ENCODE measurements at places on chromosomes 2 and 18.
A peak's percentile ranks its signal among the peaks of the same experiment; 100 is the strongest.

DNA sequence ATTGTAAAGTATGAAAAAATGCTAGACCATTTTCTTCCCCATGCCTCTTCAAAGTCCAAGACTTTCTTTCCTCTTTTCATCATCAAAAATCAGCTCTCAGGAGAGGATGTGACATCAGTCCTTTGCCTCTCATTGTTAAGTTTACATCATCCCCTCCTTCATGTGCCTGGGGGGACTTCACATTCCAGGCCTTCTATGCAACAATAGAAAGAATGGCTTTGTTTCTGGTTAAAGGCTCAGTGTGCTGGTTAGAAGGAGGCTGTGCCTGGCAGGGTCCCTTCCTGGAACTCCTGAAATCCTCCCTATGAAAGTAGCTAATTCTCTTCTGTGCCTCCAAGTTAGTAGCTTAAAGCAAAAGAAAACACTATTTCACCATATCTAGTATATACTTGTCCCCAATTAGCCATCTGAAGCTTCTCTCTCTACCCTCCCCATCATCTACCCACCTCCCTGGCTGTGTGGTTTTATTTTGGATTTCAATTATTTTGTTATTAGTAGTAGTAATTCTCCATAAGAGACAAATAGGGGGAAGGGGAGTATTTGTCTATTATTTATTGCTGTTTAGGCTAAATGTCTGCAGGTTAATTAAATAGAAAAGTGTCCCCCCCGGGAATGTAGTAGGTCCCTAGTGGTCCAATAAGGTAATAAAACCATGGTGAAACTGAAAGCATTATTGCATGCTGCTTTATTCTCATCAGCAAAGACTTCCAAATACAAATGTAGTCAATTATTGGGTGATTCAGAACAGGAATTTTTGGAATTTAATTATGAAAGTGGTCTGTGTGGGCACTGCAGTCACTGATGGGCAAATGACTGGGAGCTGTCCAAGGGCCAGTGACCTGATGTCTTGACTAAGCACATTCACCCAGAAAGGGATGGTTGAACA lies 69.0 kb downstream of the CPO start:
- DNase-seq, result no peak
- no peaks in the 10 kb centered on the region for H3K27me3 ChIP-seq
- H3K36me3 ChIP-seq, result no peaks in the 10 kb centered on the region

- no peaks in the 10 kb centered on the region for H3K36me3 ChIP-seq
- no peaks in the 10 kb centered on the region for H3K27me3 ChIP-seq
- H3K4me3 ChIP-seq, result no peak overlapping the region
- no peak overlapping the region for H3K27ac ChIP-seq
Measured at GRCh38 chr2:80326214-80326613, 21.7 kb upstream of the LRRTM1 start.

DNA sequence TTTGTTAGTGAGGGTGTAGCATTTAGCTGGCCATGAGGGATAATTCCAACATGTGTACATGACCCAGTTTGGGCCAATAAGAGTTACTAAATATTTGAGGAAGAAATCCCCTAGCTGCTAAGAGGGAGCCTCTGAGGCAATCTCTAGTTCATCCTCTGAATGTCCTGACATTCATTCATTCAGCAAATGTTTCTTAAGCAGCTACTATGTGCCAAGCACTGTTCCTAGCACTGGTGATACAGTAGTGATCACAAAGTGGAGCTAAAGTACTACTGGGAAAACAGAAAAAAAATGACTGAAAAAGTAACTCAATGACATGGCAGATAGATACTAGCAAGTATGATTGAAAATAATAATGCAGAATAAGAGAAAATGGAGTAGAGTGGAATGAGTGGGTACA lies 79.8 kb upstream of the PID1 start:
- H3K36me3 ChIP-seq, result no peaks in the 10 kb centered on the region
- no peak overlapping the region for H3K27ac ChIP-seq
- no peaks in the 10 kb centered on the region for H3K27me3 ChIP-seq
- no peak for DNase-seq
- no peaks in the 10 kb centered on the region for H3K4me1 ChIP-seq

DNA sequence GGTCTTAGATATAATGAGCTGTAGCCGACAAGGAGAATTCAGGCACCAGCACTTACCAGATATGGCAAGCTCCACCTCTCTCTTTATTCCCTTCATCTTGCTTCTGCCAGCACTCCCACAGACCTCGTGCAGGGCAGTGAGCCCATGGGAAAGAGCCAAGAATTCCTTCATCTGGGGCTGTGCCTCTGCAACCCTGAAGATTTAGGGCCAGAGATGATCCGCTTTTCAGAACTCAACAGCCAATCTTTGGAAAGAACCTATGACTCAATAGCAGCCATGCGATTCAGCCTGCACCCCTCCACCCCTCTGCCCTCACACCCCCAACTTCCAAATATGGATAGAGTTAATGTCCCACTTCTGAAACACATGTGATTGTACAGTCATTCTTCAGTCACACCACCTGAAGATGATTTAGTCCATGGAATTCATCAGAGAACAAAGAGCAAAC lies 533.7 kb upstream of the TNP1 start:
- H3K4me3 ChIP-seq, result no peak overlapping the region
- DNase-seq, result no peak
- no peaks in the 10 kb centered on the region for H3K4me1 ChIP-seq

DNA sequence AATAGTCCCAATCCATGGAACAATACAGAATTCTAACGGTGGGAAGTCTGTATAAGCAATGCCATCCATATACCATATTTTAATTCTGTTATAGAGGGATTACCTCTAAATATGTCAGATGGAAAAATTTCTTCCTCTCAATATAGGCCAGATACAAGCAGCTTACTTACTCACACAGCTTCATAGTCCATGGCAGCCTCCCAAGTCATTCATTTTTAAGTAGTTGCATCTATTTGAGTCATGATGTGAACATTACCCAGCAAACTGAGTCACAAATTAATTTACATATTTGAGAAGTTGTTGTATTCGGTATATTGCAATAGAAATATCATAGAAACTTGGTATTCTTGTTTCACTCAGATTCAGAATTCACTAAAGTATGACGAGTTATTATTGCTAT lies 20.3 kb downstream of the TBR1 start:
- H3K36me3 ChIP-seq, result no peaks in the 10 kb centered on the region
- no peak overlapping the region for H3K4me3 ChIP-seq
- DNase-seq, result no peak
- H3K27me3 ChIP-seq, result peaks cover 54% of the 10 kb centered on the region
- no peaks in the 10 kb centered on the region for H3K4me1 ChIP-seq
- no peak overlapping the region for H3K27ac ChIP-seq

DNA sequence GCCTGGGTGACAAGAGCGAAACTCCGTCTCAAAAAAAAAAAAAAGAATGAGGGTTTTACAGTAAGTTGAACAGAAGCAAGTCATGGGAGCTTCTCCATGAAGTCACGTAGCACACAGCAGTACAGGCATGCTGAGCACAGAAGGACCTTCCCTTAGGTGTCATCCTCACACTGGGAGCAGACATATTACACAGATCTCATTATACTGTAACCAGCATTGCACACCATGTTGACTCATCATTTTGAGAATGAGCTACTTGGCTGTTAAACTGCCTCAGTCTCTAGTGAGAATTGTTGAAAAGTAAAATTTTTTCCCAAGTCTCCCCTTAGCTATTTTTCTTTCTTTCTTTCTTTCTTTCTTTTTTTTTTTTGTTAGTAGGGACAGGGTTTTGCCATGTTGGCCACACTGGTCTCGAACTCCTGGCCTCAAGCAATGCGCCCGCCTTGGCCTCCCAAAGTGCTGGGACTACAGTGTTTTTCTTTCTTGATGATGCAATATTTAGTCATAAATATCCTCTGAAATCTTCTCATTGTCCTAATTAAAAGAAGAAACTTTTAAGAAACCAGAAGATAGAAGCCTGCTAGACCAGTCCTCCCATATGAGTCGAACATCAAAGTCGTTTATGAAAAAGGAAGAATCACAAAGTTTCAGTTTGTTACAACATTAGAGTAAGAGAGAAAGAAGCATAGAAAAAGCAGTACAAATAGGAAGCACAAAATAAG lies 37.9 kb upstream of the PPP1CB start:
- H3K4me3 ChIP-seq, result no peak overlapping the region
- H3K4me1 ChIP-seq, result no peaks in the 10 kb centered on the region
- H3K27me3 ChIP-seq, result no peaks in the 10 kb centered on the region
- H3K27ac ChIP-seq, result no peak overlapping the region
- H3K36me3 ChIP-seq, result no peaks in the 10 kb centered on the region

GRCh38 chr18:1104181-1104881 lies 199.7 kb downstream of the ADCYAP1 start:
- H3K4me3 ChIP-seq, result no peak overlapping the region
- DNase-seq, result no peak
- no peaks in the 10 kb centered on the region for H3K4me1 ChIP-seq
- H3K27me3 ChIP-seq, result no peaks in the 10 kb centered on the region

GRCh38 chr18:21743166-21743832 lies 2.7 kb downstream of the MIB1 start:
- H3K36me3 ChIP-seq, result no peaks in the 10 kb centered on the region
- H3K4me3 ChIP-seq, result peak overlapping the region; percentile 86
- H3K27me3 ChIP-seq, result no peaks in the 10 kb centered on the region
- peak; percentile 88 for DNase-seq
- peaks cover 71% of the 10 kb centered on the region for H3K4me1 ChIP-seq

DNA sequence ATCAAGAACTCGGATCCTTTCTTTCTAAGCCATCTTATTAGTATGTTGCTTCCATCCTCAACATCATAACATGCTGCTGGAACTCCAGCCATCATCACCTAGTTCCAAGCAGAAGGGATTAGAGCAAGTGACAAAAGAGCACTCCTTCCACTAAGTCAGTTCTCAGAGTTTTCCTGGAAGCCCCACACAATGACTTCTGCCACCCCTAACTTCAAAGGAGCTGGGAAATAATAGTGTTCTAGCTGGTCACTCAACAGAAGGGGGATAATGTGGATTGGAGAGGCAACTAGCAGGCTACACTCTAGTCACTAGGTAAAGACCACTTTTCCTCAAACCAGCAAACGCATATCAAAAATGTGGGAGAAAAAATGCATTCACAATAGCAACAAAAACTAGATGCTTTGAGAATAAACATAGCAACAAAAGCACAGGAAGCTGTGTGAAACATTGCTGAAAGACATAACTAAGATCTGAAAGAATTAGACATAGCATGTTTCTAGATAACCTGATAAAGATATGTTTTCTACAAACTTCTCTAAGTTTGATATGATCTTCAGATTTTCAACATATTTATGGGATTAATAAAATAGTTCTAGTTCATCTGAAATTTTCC lies 39.5 kb downstream of the COX7A2L start:
- H3K27ac ChIP-seq, result no peak overlapping the region
- no peak for DNase-seq
- H3K36me3 ChIP-seq, result peaks cover 81% of the 10 kb centered on the region
- no peak overlapping the region for H3K4me3 ChIP-seq
- no peaks in the 10 kb centered on the region for H3K27me3 ChIP-seq

- no peaks in the 10 kb centered on the region for H3K4me1 ChIP-seq
- no peak overlapping the region for H3K4me3 ChIP-seq
- H3K27me3 ChIP-seq, result no peaks in the 10 kb centered on the region
- DNase-seq, result no peak
- no peak overlapping the region for H3K27ac ChIP-seq
Measured at GRCh38 chr2:122764014-122764413, 1008.6 kb downstream of the TSN start.

GRCh38 chr2:135457279-135457678 lies 73.7 kb downstream of the ZRANB3 start:
- H3K36me3 ChIP-seq, result no peaks in the 10 kb centered on the region
- no peak overlapping the region for H3K4me3 ChIP-seq
- no peaks in the 10 kb centered on the region for H3K4me1 ChIP-seq

DNA sequence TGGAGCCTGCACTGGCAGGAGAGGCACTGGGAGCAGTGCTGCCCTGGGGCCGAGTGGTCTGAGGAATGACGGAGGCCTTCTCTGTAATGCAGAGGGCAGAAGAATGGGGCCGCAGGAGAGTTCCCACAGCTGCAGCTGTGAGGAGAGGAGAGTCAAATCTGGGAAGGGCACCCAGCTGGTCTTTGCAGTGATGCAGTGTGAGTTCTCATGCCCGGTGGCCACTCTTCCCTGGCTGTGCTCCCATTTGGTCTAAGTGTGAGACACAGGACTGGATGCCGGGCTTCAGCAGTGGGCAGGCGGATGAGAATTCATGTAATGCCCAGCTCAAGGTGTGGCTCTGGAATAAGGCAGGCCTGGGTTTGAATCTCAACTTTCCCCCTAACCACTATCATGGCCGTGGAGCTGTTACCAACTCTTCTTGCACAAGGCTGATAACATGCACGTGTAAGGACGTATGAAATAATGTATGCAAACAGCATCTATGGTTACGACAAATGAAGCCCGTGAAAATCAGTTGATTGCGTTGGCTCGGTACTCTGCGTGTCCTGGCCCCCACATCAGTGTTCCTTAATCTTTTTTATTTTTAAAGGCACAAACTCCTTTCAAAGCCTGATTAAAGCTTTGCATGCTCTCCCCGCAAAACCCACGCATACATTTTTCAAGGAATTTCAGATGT lies 71.6 kb downstream of the ACKR3 start:
- no peaks in the 10 kb centered on the region for H3K36me3 ChIP-seq
- H3K4me1 ChIP-seq, result no peaks in the 10 kb centered on the region
- no peak overlapping the region for H3K27ac ChIP-seq
- no peak overlapping the region for H3K4me3 ChIP-seq
- no peaks in the 10 kb centered on the region for H3K27me3 ChIP-seq

DNA sequence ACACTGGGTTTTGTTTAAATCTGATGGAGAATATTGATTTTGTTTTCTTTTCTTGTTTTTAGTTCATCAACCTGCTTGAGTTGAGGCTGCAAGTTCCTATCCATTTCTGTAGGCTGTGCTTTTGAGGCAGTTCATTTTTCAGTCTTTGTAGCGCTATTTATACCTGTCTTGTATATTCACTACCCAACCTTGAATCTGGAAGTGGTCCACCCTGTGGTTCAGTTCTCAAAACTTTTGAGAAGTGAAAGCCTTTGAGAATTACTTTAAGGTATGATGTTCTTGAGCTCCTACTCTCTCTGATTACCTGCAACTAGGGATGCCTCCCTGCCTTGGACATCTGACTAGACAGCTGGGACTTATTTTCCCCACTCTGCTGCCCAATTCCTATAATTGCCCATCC lies 53.5 kb upstream of the KCNE4 start:
- no peak overlapping the region for H3K4me3 ChIP-seq
- H3K27me3 ChIP-seq, result no peaks in the 10 kb centered on the region
- H3K27ac ChIP-seq, result no peak overlapping the region

Measured in CD4-positive, CD25-positive, alpha-beta regulatory T cell (primary cell).